ENCODE measurements at places on chromosomes 16 and 17. TPM values are rescaled to one million over a fixed set of nuclear protein-coding genes. Genes with fewer than 3 reads are reported as not detected.

Gene CHST6
- total RNA-seq, result 0.36 TPM

GRCh38 chr17:33858682-33859081 is 396.4 kb upstream of the CCL2 start:
- no peak for DNase-seq

DNA sequence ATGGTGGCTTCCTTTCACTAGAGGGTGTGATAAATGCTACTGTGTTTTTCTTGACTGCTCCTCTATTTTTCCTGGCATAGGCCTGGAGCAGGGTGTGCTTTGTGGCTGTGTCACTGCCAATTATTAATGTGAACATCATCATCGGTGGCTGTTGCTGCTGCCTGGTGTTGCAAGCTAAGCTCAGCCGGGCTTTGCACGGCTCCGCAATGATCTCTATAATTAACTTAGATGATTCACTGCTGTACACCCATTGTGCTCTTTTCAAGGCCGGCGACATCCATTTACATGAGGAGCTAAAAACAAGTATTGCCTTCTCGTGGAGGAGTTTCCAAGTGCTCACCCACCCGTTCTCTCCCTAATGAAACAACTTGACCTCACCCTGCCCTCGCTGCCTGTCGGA is 160.1 kb upstream of the IRX3 start:
- no peak for DNase-seq

GRCh38 chr17:74028354-74029116 is 174.9 kb upstream of the RPL38 start:
- DNase-seq, result no peak

GRCh38 chr17:63946440-63947363 is 14.6 kb upstream of the CD79B start:
- no peak for DNase-seq

DNA sequence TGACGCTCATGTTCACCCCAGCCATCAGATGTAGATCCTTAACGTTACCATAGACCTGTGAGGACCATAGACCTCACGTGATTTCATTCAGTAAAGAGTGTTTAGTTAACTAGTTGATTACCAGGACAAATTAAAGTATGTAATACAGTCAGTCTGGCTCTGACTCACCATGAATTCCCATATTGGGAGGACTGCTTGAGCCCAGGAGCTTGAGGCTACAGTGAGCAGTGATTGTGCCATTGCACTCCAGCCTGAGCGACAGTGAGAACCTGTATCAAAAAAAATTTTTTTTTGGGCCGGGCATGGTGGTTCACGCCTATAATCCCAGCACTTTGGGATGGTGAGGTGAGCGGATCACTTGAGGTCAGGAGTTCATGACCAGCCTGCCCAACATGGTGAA is 13.5 kb upstream of the FA2H start:
- DNase-seq, result no peak
